ENCODE measurements at places on chromosomes 5 and 9. TPM values are rescaled to one million over a fixed set of nuclear protein-coding genes. Genes with fewer than 3 reads are reported as not detected.

RGMB gene
- 60.1 TPM for total RNA-seq

DNA sequence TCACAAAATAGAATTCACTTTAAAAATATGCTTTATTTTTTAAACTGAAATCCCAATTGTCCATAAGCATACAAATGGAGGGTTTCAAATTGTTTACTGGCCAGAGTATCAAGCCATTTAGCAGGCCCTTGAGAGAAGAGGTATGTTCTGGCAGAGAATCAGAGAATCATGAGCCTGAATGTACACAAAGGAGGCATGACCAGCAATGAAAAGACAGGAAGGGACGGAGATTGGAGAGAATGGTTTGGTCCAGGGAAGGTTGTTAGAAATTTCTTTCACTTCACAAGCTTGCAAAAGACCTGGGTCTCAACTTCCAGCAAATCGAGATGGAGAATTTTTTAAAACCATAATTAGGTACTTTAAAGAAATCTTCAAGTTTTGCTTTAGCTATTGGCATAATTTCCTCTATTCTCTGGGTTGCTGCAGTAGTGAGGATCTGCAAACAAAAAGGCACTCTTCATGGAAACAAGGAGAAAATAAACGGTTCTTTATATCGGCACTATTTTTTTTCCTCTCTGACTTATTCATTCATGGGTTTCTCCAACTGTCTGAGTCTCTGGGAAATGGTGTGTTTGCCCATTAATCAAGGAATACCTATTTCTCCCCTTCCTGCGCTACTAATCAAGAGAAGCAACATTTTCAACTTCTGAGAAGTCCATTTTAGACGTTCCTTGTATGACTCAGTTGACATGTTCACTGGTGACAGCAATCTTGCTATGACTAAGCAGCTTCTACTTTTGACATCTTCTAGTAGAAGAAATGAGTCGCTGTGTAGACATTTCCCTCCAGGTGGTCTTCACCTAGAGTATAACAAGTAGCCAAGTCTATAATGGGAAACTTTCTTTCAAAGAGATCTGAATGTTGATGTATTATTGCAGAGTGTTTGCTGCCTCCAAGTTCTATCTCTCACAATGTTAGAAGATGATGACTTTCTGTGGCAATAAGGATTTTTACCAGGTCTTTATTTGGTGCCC lies 23.1 kb upstream of the ERCC6L2 start:
- DNase-seq: no peak

MEGF10 gene
- total RNA-seq: 15.5 TPM

DNA sequence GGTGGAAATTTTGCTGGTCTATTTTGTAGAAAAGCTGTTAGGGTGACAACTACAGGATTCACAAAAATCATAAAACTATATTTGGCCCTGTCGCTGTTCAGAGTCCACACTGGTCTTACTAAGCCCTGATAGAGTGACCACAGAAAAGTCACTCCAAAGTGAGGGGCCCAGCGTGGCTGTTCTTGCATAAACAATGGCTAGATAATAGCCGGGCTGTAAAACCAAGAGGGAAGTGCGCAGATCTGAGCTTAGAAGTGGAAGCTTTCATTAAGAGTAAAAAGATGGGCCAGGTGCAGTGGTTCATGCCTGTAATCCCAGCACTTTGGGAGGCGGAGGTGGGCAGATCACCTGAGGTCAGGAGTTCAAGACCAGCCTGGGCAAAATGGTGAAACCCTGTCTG lies 15.5 kb upstream of the CTSL start:
- DNase-seq: no peak

SLC6A19 gene
- not detected for total RNA-seq

- no peak for DNase-seq
Observed at GRCh38 chr5:179427676-179428056, 82.4 kb upstream of the ADAMTS2 start.

SIMC1 gene
- 13.1 TPM for total RNA-seq

GRCh38 chr5:83227611-83228010 lies 150.3 kb downstream of the XRCC4 start:
- DNase-seq: no peak

GRCh38 chr5:1167728-1168709 lies 33.4 kb upstream of the SLC6A19 start:
- peak; percentile 37 for DNase-seq

DNA sequence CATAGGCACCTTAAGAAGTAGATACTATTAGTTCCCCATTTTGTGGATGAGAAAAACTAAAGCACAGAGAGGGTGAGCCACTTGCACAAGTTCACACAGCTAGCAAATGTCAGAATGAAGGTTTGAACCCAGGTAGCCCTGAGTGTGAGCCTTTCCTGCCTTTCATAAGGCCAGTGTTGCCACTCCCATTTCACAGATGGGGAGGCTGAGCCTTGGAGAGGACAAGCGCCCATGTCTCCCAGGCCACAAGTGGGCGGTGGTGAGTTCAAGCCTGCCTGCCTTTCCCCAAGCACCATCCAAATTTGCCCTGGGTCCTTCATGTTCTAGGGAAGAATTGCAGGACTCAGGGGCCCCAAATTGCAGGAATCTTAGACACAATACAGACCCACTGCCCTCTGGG lies 50.6 kb downstream of the LHX2 start:
- DNase-seq: no peak
